ENCODE measurements at places on chromosomes 2 and 18. TPM values are rescaled to one million over a fixed set of nuclear protein-coding genes. Genes with fewer than 3 reads are reported as not detected.

GNAL gene
- 5.8 TPM for total RNA-seq

DOK6 gene
- not detected for total RNA-seq

SNED1 gene
- total RNA-seq: 0.83 TPM

IL36A gene
- not detected for total RNA-seq

ITGA4 gene
- total RNA-seq: 2.6 TPM

POU3F3 gene
- total RNA-seq: not detected

RRM2 gene
- total RNA-seq: 262 TPM

TMEM17 gene
- 5.0 TPM for total RNA-seq

IL1A gene
- 0.20 TPM for total RNA-seq

CTAGE1 gene
- not detected for total RNA-seq

IL37 gene
- total RNA-seq: not detected

SERPINB10 gene
- total RNA-seq: not detected

SPC25 gene
- 22.0 TPM for total RNA-seq

NEMP2 gene
- total RNA-seq: 7.1 TPM

DTNA gene
- total RNA-seq: 0.31 TPM

SERPINB13 gene
- not detected for total RNA-seq

TMEM247 gene
- not detected for total RNA-seq

CXCR2 gene
- not detected for total RNA-seq

TXNL4A gene
- 142 TPM for total RNA-seq

METTL21A gene
- total RNA-seq: 24.5 TPM

SATB2 gene
- total RNA-seq: 2.9 TPM

ACTG2 gene
- total RNA-seq: 0.30 TPM

ACVR1C gene
- not detected for total RNA-seq

SPTBN1 gene
- total RNA-seq: 133 TPM

STON1 gene
- total RNA-seq: 0.39 TPM

PJVK gene
- 1.5 TPM for total RNA-seq

INSIG2 gene
- total RNA-seq: 13.7 TPM

AMER3 gene
- total RNA-seq: not detected

SOX11 gene
- total RNA-seq: not detected

MEP1B gene
- 0.10 TPM for total RNA-seq

C2orf81 gene
- 3.1 TPM for total RNA-seq

ASPRV1 gene
- 0.25 TPM for total RNA-seq

TNP1 gene
- not detected for total RNA-seq

IMPA2 gene
- 93.6 TPM for total RNA-seq

CCL20 gene
- 7.8 TPM for total RNA-seq

SCYGR4 gene
- total RNA-seq: not detected

Data from A549 treated with Hydrocortisone at 1 μM for 4 hours (cell line).